ENCODE measurements at places on chromosomes 5 and 9. TPM values are rescaled to one million over a fixed set of nuclear protein-coding genes. Genes with fewer than 3 reads are reported as not detected.

The NTNG2 gene
- total RNA-seq, result 1.3 TPM

The RAB24 gene
- 45.6 TPM for total RNA-seq

The MEIKIN gene
- not detected for total RNA-seq

The PPIP5K2 gene
- 16.4 TPM for total RNA-seq

The NAIP gene
- 4.2 TPM for total RNA-seq

The HSPB3 gene
- total RNA-seq, result not detected

The PCDHGA9 gene
- 1.4 TPM for total RNA-seq

The SLC6A3 gene
- not detected for total RNA-seq

The LCN15 gene
- total RNA-seq, result not detected

The SPINK13 gene
- not detected for total RNA-seq

The TRIM7 gene
- 3.8 TPM for total RNA-seq

The SLC36A1 gene
- total RNA-seq, result 7.4 TPM

The ADAMTS19 gene
- total RNA-seq, result 0.39 TPM

The INSL6 gene
- total RNA-seq, result not detected

The ADCY2 gene
- under 0.01 TPM for total RNA-seq

The KCNIP1 gene
- not detected for total RNA-seq

The ZNG1C gene
- total RNA-seq, result 6.9 TPM

The BNC2 gene
- 27.3 TPM for total RNA-seq

The DEPDC1B gene
- total RNA-seq, result 10.0 TPM

The KLHL3 gene
- total RNA-seq, result 2.2 TPM

Measured in epithelial cell of alveolus of lung (primary cell).